Common myeloid progenitor, CD34-positive (primary cell): ENCODE measurements at places on chromosomes 6 and 20.

GRCh38 chr20:13024596-13024995 lies 15.8 kb downstream of the SPTLC3 start:
- DNase-seq = no peak

DNA sequence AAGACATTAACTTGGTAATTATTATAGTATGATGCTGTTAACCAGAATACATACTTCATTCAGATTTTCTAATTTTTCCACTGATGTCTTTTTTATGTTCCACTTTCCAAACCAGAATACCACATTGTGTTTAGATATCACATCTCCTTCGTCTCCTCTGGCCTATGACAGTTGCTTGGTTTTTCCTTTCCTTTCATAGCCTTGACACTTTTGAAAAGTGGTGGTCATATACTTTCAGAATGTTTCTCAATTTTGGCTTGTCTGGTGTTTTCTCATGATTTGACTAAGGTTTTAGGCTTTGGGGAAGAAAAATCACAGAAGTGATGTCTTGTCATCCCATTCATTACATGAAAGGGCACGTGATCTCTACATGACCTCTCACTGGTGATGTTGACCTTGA lies 24.3 kb upstream of the RIMS4 start:
- no peak for DNase-seq

- DNase-seq = peak; percentile 18
Observed at GRCh38 chr6:158567871-158568401, 8.0 kb downstream of the TMEM181 start.

GRCh38 chr6:63923139-63923739 lies 287.6 kb downstream of the PHF3 start:
- peak; percentile 70 for DNase-seq

DNA sequence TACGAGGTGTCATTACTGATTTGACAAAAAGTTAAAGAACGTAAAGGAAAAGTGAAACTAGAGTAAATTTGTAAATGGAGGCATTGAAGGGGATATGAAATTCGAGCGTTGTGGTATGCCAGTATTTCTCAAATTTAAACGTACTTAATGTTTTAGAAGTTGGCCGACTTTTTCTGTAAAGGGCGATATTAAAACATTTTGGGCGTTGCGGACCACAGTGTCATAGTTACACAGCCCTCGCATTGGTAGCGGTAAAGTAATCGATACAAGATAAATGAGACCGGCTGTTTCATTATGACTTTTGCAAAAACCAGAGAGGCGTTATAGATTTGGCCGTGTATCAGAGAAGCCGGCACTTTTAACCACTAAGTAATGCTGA lies 39.6 kb downstream of the OR2B2 start:
- no peak for DNase-seq

DNA sequence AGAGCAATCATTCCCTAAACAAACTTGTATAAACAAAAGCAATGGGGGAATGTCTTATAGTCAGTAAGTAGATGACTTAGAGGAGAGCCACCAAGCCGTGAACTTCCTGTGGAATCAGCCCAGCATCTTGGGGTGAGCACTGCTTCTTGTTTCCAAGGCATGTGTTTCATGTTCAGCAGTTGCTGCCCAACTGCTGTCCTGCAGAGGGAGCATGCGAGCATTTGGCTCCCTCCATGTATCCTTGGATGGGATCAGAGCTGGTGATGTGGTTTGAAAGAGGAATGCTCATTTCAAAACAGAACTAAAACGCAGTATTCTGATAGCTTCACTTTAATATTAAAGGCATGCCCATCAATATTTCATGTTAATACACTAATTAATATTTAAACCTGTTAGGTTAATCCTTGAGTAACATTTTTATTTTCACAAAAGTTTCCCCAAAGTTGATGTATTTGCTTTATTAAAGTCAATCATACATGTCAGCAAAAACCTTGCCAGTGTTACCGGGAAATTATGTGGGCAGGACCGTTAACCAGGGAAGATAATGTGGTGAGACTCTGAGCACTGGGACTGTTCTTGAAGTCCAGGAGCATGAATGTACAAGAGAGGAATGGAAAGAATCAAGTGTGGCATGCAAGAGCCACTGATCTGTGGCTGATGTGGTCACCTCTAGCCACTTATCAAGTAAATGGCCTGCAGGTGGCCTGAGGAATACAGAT lies 172.1 kb upstream of the GGTLC1 start:
- peak; percentile 25 for DNase-seq

DNA sequence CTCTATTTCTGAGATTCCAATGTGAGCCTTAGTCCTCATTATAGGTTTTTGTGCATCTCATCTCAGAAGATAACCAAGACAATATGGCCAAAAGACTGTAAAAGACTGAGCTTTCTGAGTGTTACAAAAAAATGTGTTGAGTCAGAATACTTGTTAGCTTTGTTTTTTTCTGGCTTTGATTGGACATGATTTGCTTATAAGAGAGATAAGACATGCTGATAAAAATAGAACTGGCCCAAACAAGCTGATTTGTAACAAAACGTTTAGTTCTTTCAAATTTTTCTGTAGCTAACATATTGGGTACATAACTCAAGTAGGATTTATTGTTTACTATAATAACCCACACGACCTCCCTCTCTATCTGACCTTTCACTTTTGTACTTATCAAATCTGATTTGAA lies 32.9 kb downstream of the FILIP1 start:
- DNase-seq = no peak

- no peak for DNase-seq
Observed at GRCh38 chr6:137161949-137162348, 11.5 kb downstream of the IL22RA2 start.

GRCh38 chr20:64111841-64112641 lies 4.7 kb upstream of the NPBWR2 start:
- DNase-seq = peak; percentile 43

DNA sequence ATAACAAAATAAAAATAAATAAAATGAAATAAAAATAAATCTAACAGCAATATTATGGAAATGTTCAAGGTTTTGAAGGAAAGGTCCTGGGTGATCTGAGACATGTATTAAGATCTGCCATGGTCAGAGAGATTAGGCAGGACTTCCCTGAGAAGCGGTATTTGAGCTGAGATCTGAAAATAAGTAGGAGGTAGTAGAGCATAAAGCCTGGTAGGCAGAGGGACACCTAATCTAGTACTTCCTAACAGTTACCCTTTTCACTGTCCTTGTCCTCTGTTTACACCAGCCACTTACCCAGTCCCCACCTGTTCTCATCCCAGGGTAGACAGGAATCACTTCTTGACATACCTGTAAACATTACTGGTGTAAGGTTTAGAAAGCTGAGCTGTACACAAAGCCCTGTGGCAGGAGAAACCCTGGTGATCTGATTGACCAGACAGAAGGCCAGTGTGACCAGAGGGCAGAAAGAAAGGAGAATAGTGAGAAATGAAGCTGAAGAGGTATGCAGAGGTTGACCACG lies 8.3 kb upstream of the ZNF318 start:
- no peak for DNase-seq

- no peak for DNase-seq
Observed at GRCh38 chr20:59660471-59660870, 56.1 kb downstream of the PHACTR3 start.
